ENCODE measurements at places on chromosomes 13 and 19. TPM values are rescaled to one million over a fixed set of nuclear protein-coding genes. Genes with fewer than 3 reads are reported as not detected.

MAST1 gene
- total RNA-seq, result not detected

DNA sequence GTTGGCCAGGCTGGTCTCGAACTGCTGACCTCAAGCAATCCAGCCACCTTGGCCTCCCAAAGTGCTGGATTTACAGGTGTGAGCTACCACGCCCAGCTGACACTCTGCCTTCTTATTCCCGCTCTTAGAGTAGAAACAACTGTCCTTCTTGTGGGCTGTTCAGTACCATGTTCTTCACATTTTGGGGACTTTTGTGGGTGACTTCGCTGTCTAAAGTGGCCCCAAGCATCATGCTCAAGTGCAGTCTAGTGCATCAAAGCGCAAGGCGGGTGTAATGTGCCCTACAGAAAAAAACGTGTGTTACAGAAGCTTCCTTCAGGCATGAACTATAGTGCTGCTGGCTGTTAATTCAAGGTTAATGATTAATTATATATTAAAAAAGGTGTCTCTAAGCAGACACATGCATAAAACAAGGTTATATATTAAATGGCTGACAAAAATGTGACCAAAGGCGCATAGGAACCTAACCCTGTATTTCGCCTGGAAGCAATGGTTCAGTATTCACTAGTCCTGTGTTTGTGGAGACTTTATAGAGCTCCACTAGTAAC lies 38.3 kb downstream of the ABCC4 start:
- peaks cover 5% of the 10 kb centered on the region for H3K36me3 ChIP-seq
- no peak overlapping the region for H3K4me3 ChIP-seq

CACTIN gene
- 97.4 TPM for total RNA-seq

DNA sequence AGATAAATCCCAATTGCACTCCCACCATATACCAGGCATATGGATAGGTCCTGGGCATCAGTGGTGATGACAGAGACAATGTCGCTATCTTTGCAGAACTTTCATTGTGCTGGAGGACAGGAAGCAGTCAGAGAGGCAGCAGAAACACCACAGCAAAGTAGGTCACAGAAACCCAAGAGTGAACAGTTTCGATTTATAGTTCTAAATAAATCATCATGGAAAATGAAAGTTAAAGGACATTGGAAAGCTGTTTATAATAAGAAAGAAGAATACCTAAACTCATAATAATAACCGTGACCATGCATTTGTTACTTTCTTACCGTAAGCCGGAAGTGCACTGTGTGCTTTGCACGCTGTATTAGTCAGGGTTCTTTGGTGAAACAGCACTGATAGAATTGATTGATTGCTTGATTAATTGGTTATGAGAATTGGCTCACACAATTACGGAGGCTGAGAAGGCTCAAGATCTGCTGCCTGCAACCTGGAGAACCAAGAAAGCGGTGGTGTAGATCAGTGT lies 38.9 kb downstream of the ALOX5AP start:
- no peaks in the 10 kb centered on the region for H3K36me3 ChIP-seq
- H3K4me3 ChIP-seq, result no peak overlapping the region
- no peak overlapping the region for H3K27ac ChIP-seq
- no peaks in the 10 kb centered on the region for H3K4me1 ChIP-seq

GRCh38 chr13:78816592-78816991 lies 157.6 kb upstream of the OBI1 start:
- no peak overlapping the region for H3K27ac ChIP-seq
- no peak overlapping the region for H3K4me3 ChIP-seq
- DNase-seq, result peak; percentile 60
- H3K36me3 ChIP-seq, result no peaks in the 10 kb centered on the region
- no peaks in the 10 kb centered on the region for H3K4me1 ChIP-seq

DNA sequence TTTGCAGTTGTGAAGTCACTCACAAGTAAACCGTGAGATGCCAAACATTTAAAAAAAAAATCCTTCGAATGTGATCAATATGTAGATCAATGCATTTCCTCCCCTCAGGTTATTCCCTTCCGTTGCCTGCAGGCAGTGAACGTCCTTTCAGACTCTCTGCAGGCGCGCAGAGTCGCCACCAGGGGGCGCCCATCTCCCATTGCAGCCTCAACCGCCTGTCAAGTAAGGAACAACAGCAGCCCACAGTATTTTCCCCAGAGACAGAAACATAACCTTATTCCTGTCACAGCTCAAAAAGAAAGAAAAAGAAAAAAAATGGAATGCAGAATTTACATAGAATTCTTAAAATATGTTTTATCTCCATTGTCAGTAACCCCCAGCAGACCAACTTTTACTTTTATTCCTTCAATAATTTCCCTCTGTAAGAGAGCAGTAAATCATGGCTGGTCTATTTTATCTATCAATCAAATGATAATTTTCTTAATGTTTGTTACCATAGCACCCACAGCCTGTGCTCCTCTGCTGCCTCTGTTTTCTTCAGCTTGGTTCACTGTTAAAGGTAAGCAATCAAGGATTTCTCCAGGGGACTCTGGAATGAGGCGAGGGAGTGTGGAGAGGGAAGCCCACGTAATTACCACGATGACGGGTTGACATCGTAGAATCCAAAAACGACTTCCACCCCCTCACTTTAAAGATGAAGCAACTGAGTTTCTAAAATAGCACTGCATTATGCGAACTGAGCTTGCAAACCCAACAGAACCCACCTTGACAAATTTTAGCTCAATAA lies 637.6 kb upstream of the ARGLU1 start:
- peaks cover 9% of the 10 kb centered on the region for H3K4me1 ChIP-seq
- H3K27me3 ChIP-seq, result no peaks in the 10 kb centered on the region
- peak; percentile 70 for DNase-seq

GRCh38 chr13:97280478-97280877 lies 58.3 kb downstream of the MBNL2 start:
- H3K27ac ChIP-seq, result no peak overlapping the region
- H3K36me3 ChIP-seq, result peaks cover 9% of the 10 kb centered on the region
- DNase-seq, result no peak
- H3K4me1 ChIP-seq, result peaks cover 61% of the 10 kb centered on the region
- H3K27me3 ChIP-seq, result no peaks in the 10 kb centered on the region

GRIK5 gene
- total RNA-seq, result 0.54 TPM

DNA sequence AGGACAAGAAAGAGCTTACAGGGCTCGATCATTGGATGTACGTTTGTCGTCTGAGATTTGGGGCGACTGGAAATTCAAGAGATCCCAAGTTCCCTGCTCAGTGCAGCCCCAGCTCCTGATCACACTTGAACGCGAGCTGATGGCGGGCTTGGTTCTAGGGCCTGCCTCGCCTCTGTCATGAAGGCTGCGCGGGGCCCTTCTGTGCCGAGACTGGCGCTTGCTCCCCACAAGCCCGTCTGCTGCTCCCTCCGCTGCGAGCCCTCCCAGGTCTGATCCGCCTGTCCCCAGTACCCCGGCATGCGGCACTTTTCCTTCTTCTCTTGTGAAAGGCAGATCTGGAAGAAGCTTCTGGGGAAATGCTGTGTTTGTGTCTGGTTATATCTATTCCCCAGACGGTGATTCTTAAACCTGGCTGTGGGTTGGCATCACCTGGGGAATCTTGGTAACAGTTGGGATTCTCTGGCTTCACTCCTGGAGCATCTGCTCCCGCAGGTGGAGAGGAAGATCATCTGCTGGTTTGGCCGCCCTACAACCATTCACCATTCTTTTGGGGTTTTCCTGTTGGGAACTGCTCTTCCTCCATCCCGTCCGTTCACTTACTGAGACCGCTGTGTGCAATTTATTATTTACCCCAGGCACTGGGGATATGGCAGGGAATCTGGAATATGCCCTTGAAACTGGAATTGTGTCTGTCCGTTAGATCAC lies 43.6 kb downstream of the SIPA1L3 start:
- no peaks in the 10 kb centered on the region for H3K27me3 ChIP-seq
- H3K36me3 ChIP-seq, result no peaks in the 10 kb centered on the region
- no peak overlapping the region for H3K27ac ChIP-seq
- peak; percentile 62 for DNase-seq
- H3K4me3 ChIP-seq, result no peak overlapping the region

DNA sequence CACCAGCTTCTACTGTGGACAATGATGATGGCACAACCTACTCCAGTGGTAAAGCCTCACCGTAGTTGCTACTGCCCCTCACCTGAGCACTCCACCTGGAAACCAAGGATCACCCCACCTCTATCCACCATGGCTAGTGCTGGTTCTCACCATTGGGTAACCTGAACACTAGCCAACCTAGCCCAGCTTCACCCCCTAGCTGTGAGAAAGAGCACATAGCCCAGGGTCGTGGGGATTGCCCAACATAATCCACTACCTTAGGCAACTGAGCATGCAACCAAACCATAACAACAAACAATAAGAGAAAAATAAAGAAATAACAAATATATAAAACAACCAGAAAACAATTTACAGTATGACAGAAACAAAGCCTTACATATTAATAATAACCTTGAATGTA lies 560.1 kb downstream of the DIAPH3 start:
- no peaks in the 10 kb centered on the region for H3K27me3 ChIP-seq
- DNase-seq, result no peak
- no peak overlapping the region for H3K27ac ChIP-seq
- no peak overlapping the region for H3K4me3 ChIP-seq
- no peaks in the 10 kb centered on the region for H3K4me1 ChIP-seq

PRTN3 gene
- total RNA-seq, result not detected

DNA sequence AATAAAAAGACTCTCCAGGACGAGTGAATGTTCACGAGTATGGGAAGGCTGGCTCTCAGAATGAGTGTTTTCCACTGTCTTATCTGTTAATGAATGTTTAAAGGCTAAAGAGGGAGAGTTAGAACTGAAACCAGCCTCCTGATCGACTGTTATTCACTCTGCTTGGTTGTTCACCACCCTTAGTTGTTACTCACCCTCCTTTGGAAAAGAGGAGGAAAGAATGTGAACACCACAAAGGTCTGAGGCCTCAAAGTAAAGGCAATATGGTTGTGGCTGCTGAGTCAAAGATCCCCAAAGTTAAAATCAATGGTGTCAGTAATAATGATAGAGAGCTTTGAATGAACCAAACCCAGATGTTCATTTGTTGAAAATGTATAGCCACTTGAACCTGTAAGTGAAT lies 1793.2 kb upstream of the PCDH20 start:
- no peaks in the 10 kb centered on the region for H3K36me3 ChIP-seq
- no peak overlapping the region for H3K4me3 ChIP-seq
- DNase-seq, result no peak
- H3K27me3 ChIP-seq, result no peaks in the 10 kb centered on the region
- no peaks in the 10 kb centered on the region for H3K4me1 ChIP-seq

WDR88 gene
- not detected for total RNA-seq

DNA sequence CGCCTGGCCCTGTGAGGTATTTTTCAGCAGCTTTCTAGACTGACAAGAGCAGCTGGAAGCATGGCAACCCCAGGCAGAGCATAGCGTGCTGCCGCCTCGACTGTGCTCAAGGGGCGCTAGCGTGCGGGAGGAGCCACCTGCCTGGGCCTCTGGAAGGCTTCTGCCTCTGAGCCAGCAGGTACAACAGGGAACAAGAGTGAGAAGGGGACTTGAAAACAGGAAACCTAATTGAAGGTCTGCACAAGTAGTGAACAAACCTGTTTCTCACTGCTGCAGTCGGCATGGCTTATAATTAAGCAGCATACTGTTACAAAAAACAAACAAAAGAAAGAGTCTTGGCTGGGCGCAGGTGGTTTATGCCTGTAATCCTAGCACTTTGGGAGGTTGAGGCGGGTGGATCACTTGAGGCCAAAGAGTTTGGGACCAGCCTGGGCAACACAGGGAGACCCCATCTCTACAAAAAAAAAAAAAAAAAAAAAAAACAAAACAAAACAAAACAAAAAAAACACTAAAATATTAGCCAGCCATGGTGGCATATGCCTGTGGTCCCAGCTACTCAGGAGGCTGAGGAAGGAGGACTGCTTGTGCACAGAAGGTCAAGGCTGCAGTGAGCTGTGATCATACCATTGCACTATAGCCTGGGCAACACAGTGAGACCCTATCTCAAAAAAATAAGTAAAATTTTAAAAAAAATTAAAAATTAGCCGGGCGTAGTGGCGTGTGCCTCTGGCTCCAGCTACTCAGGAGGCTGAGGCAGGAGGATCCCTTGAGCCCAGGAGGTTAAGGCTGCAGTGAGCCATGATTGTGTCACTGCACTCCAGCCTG lies 12.6 kb upstream of the GARRE1 start:
- H3K4me1 ChIP-seq, result no peaks in the 10 kb centered on the region
- H3K4me3 ChIP-seq, result no peak overlapping the region
- peak; percentile 83 for DNase-seq
- H3K27ac ChIP-seq, result no peak overlapping the region
- no peaks in the 10 kb centered on the region for H3K27me3 ChIP-seq

GRCh38 chr19:41219924-41220567 lies 1.0 kb downstream of the AXL start:
- DNase-seq, result no peak
- H3K36me3 ChIP-seq, result no peaks in the 10 kb centered on the region
- H3K4me1 ChIP-seq, result peaks cover 7% of the 10 kb centered on the region
- peak overlapping the region; percentile 89 for H3K27ac ChIP-seq
- H3K4me3 ChIP-seq, result peak overlapping the region; percentile 52
- H3K27me3 ChIP-seq, result peaks cover 2% of the 10 kb centered on the region

GRCh38 chr19:58182577-58182988 lies 278 bp upstream of the ZNF274 start:
- peak overlapping the region; percentile 71 for H3K4me3 ChIP-seq
- DNase-seq, result no peak
- H3K4me1 ChIP-seq, result peaks cover 11% of the 10 kb centered on the region
- peak overlapping the region; percentile 97 for H3K27ac ChIP-seq
- H3K36me3 ChIP-seq, result peaks cover 38% of the 10 kb centered on the region

DNA sequence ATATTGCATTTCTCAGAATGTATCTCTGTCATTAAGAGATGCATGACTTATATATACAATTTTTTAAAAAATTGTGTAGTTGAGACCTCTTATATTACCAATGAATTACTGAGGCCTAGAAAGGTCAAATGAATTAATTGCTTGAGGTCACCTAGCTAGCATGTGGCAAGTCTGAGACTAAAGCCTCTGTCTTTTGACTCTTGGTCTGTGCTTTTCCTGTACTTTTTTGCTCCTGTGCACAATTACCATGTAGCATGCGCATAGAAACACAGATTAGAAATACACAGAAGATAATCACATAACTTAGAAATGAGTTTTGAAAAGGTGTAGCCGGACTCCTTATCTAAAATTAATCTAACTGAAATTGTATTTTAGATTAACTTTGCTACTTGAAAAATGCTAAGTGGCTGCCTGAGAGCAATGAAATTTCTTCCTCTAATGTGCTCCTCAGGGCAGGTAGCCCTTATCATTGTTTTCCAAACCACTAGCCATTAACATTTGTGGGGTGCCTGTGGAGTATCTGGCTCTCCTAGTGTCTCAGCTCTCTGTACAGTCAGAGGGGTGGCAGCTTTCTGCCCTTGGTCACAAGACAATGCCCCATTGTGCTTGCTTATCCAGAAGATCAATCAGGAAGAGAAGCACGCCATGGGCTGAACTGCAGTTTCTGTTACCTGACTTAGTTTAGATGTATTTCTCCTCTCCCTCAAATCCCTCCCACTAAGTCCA lies 119.6 kb downstream of the RFC3 start:
- no peaks in the 10 kb centered on the region for H3K4me1 ChIP-seq
- H3K27ac ChIP-seq, result no peak overlapping the region
- no peak overlapping the region for H3K4me3 ChIP-seq
- no peak for DNase-seq
- no peaks in the 10 kb centered on the region for H3K36me3 ChIP-seq

- no peaks in the 10 kb centered on the region for H3K36me3 ChIP-seq
- H3K27ac ChIP-seq, result no peak overlapping the region
- no peak overlapping the region for H3K4me3 ChIP-seq
- DNase-seq, result peak; percentile 11
- no peaks in the 10 kb centered on the region for H3K27me3 ChIP-seq
Observed at GRCh38 chr13:48729856-48730255, 76.1 kb downstream of the CYSLTR2 start.

All from upper lobe of left lung (tissue), 6 donors.